AG09309 (cell line): ENCODE measurements at places on chromosomes 3 and 15.

DNA sequence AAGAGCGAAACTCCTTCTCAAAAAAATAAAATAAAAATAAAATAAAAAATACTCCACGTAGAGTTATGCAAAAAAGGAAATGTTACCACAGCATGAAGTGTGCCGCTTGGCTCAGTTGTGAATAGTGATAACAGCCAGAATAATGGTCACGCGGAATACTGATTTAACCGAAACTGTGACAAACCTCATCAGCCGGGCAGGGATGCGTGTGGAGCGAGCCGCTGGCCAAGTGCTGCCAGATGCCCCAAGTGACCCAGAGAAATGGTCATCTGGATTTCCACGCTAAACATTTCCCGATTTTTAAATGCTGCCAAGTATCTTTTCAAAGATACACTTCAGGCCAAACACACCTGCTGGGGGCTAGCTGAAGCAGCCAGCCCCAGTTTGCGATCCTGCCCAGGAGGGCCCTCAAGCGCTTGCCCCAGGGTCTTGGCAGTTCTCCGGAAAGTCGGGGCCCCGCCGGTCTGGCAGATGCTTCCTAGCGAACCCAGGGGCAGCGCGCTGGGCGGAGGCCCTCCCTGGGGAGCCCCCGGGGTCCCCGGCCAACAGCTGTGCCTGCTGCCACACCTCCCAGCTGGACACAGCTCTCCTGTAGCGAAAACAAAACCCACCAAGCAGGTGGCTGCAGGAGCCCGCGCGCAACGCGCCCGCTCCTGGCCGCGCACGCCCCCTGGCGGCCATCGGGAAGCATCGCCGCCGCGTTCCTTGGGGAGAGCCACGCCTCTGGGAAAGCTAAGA is 35.1 kb downstream of the CMTM6 start:
- no peak for DNase-seq

DNA sequence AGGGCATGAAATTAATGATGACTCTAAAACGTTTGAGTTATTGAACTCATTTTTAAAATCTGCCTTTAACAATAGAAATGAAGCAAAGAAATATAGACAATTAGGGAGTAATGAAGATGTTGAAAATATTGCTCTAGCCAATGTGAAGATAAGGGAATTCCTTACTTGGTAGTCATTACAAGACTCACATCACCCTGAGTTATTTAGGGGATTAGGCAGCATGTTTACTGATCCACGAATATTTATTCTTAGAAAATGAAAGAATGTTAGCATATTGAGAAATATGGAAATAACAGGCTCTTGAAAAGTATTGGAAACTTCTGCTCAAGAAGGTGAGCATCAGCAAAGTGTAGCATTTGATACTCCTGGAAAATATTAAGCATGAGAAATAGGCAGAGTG is 398.1 kb upstream of the ARPP21 start:
- no peak for DNase-seq

DNA sequence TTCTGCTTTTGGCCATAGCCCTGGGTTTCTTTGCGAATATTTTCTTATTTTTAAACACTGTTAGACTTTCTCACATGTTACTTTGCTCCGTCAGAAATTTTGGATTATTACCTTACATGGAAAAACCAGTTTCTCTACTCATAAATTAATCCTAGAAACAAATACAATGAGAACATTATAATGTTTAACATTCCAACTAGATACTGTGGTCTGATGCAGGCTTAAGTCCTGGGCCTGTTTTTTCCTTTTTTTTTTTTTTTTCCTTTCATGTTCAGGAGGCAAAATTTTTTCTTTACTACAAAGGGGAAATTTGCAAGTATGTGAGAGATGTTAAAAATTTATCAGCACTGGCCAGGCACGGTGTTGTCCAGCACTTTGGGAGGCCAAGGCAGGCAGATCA is 28.9 kb downstream of the POPDC2 start:
- DNase-seq, result no peak

DNA sequence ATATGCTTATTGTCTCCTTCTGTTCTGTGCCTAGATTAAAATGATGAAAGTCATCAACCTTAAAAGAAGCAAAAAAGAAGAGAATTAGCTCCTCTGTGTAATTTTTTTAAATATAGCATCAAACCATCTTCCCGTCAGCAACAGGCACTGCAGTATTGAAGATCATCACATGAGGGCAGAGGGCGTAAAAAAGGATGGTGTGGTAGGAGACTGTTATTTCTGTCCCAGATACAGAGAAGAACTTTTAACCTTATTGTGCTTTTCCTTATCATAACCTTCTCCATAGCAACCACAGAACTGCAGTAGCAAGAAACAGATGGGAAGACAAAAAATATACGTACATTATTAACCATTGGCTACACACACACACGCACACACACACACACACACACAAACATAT is 88.8 kb downstream of the IGSF11 start:
- DNase-seq, result no peak

- no peak for DNase-seq
These were observed 735.6 kb upstream of the GBE1 start for GRCh38 chr3:82496890-82497560.

- DNase-seq, result no peak
These were observed 6.1 kb downstream of the RHO start for GRCh38 chr3:129534428-129535027.

DNA sequence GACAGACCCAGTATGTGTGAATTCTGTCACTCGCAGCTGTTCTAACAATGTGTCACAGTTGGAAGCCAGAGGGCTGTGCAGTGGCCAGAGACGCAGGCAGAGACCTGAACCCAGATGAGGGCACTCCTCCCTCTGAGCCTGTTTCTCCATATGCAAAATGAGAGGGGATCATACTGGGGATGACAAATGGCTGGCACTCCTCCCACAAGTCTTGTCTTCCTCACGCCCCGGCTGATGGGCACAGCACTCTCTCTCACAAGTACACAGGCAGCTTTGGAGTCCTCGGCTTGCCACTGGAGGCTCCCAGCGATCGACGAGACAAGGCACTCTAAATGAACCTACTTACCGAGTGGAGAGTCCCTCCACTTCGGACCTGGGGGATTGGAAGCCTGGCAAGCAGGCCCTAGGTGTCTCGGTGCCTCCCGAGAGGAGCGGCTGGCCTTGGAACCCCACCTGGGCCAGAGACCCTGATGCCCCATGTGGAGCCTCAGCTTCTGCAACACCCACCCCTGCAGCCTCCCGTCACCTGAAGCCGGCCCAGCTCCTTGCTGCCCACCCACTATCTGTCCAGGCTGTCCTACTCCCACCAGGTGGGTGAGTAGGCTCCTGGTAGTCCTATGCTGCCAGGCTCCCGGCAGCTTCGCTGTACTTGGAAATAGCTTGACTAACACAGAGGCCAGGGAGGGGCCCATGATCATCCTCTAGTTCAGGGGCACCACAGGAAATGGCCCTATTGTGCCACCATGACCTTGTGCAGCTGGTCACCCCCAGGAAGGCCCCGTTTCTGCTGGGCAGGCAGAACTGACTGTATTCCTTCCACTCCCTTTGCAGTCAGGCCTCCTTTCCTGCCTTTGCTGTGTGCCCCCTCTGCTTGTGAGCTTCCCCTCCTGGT is 65.0 kb upstream of the IQSEC1 start:
- no peak for DNase-seq

DNA sequence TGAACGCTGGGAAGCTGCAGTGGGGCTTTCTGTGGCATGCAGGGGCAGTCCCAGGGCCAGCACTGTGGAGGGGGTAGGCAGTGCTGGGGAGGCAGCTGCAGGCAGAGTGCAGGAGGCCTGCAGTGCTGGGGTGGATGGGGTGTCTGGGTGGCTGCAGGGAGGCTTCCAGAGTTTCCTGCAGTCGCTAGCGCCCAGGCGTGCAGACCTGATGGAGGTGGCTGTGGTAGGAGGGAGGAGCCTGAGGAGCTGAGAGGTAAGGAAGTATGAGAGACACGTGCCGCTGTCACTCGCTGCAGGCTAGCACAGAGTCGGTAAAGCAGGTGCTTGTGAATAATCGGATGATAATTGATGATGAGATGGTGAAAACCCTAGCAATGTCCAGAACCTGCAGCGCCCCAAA is 16.3 kb downstream of the SYNM start:
- DNase-seq, result no peak

DNA sequence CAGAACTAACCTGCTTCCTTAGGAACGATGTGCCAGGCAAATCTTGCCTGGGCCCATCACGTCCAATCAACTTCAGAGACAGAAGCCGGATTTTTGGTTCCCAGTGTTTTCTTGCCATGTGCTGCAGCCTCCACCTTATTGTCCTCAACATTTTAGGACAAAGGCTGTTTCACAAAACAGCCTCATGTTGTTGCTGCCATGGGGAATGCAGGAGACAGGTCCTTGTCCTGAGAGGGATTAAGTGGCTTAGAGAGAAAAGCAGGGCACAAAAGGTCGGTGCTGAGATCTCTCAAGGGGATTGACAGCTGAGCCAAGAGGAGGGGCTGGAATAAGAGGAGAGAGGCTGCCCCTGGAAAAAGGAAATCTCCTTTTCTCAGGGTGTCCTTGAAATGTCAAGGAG is 11.3 kb upstream of the NMNAT3 start:
- no peak for DNase-seq

DNA sequence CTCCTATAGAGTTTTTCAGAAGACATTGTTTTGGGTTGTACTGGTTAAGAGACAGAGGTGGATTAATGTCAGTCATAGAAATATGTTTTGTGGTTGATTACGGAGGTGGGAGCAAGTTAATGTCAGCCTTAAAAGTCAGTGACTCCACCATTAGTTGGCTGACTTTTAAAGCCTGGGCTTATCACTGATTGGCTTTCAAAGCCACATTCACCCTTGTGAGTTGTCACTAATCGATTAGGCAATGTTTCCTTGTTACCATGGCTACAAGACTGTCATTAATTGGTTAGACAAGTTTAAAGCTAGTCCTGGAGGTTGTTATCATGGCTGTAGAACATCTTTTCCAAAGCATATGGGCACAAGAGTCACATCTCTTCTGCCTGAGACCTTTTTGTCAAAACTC is 73.0 kb downstream of the NEO1 start:
- no peak for DNase-seq

DNA sequence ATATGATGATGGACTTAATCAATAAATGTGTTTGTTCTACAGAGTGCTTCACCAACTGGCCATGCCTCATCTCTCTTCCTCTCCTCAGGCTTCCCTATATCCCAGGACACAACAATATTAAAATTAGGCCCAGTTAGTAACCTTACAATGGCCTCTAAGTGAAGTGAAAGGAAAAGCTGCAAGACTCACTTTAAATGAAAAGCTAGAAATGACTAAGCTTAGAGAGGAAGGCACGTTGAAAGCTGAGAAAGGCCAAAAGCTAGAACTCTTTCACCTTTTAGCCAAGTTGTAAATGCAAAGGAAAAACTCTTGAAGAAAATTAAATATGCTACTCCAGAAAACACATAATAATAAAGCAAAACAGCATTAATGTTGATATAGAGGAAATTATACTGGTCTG is 1010.3 kb downstream of the NAALADL2 start:
- DNase-seq, result no peak

DNA sequence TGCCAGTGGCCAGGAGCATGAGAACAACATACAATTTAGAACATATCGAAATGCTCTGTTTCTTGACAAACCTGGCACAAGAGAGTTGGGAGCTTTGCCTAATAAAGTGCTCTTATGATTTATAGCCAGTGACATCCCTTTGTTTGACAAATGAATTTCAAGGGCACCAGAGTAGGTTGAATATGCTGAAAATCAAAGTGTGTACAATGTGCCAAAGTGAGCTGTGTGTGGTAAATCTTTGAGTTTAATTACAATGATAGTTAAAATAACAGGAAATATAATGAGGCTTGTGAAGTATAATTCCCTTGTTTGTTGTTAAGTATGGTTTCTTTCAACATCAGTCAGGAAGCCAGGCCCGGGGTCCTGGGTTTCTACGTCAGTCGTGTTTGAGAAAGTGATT is 211.9 kb downstream of the EBLN2 start:
- DNase-seq, result no peak

GRCh38 chr15:36347272-36347858 is 232.1 kb upstream of the CDIN1 start:
- no peak for DNase-seq

GRCh38 chr3:197749315-197749600 is 425 bp upstream of the FYTTD1 start:
- no peak for DNase-seq

DNA sequence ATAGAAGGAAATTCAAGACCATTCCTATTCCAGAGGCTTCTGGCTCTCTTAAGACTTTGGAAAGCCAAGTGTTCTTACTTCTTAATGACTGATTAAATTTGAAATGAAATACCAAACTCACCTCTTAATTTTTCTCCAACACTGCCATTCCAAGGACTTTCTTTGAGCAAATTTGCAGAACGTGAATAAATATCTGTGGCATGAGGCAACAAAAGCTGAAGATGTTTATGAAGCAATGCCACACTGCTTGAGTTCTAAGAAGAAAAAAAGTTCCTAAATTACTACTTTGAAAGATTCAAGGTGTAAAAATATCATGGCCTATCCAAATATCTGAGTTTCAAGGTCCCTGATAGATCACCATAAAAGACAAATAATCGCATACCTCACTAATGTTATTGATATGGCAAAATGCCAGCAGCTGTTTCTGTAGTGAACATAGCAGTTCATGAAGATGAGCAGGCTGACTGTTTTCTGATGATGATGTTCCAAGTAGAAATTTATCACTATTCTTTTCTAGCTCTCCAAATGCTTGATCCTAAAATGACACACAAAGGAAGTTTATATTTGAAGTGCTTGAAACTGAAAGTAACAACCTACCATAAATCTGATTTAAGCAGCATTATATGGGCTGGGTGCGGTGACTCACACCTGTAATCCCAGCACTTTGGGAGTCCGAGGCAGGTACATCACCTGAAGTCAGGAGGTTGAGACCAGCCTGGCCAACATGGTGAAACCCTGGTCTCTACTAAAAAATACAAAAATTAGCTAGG is 104.4 kb downstream of the HERC1 start:
- DNase-seq, result no peak

DNA sequence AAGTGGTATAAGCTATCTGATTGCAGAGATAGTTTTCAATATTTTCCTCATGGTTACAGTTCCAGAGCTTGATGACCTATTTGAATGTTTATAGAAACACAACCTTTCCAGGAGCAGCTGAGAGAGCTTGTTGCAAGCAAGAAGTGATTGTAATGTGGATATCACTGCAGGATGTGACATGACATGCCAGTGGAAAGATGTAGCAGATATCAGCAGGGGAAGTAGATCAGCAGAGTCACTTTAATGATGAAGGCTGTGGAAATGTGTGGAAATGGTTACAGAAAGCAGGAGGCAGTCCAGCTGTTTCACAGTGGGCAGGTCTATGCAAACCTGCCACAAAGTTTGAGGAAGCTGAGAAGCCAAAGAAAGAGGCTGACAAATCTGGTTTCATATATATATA is 21.0 kb downstream of the TMEM158 start:
- DNase-seq, result no peak

DNA sequence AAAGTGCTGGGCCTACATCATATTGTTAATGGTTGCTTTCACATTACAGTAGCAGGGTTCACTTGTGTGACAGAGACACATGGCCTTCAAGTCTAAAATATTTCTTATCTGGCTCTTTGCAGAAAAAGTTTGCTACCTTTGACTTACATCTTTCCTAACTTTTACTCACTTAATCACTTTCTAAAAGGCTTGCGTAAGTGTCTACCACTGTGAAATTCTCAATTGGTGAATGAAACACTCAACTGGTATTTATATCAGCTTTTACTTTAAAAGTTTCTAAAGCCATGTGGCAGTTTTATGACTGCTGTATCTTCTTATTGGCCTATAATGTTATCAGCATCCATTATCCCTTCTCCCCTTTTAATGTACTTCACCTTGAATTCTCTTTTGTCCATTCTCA is 554.5 kb downstream of the ZIC1 start:
- DNase-seq, result peak; percentile 7
